CD4-positive, alpha-beta T cell treated with Interleukin-17A for 4 hours (primary cell): ENCODE measurements at places on chromosomes 2 and 18.

GRCh38 chr2:208319391-208319790 is 53.3 kb downstream of the PIKFYVE start:
- no peak for DNase-seq

- DNase-seq, result no peak
These were observed 52.6 kb downstream of the SLC40A1 start for GRCh38 chr2:189527812-189528592.

DNA sequence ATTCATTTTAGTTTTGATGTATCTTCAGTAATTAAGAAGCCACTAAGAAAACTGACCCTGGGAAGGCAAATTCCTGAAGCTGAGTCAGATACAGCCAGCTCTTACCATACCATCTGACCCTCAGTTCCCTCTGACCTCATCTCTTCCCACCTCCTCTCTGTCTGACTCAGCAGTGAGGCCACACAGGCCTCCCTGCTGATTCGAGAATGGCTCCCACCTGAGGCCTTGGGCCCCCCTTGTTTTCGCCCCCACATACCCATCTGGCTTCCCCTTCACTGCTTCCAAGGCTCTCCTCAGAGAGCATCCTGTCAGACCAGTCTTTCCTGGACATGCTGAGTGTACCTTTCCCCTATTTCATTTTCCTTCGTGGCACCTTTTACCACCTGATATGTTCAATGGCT is 71.0 kb upstream of the CYP1B1 start:
- no peak for DNase-seq

DNA sequence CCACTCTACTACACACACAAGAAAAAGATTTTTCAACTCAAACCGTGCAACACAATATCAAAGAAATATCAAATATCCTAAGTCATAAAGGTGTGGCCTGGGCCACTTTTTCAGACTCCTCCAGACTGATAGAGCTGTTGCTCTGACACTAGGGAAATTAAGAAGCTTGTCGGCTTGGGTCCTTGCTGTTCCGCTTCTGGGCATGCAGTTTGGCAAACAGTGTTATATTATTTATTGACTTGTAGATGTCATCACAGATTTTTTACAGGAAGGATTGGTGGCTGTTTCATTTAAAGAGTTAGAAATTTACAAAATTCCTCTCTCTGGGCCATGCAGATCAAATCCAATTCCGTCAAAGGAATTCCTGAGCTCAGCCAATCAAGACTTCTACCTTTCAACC is 98.3 kb upstream of the MSH2 start:
- no peak for DNase-seq

GRCh38 chr2:198042189-198042588 is 237.8 kb downstream of the PLCL1 start:
- no peak for DNase-seq

DNA sequence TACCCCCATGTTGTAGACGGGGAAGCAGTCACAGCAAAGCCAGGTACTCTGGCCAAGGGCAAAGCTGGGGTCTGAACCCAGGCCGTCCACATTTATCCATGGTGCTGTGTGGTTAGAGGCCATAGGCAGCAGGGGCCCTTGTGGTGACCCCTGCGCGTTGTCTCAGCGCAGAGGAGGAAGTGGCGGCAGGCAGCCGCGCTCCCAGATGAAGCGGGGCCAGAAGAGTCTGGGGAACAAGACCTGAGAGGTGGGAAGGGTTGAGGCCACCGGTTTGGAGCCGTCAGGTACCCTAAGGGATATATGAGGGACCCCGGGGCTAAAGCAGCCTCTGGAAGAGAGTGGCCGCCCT is 770 bp downstream of the ZNF396 start:
- peak; percentile 43 for DNase-seq

DNA sequence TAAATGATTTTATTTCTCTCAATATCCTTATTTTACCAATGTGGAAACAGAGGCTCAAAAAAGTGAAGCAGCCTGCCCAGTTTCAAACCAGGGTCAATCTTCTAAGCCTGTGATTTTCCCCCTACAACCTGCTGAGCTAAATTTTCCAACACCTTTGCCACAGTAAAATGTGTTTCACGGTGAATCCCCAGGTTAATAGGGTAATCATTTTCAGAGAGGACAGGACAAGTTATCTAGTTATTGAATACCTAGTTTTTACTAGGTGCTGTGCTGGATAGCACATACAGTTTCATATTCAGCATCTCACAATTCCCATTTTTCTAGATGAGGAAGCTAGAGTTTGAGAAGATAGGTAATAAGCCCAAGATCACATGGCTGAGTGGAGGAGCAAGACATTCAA is 236.6 kb downstream of the PTH2R start:
- no peak for DNase-seq

GRCh38 chr18:56096861-56097260 is 508.9 kb upstream of the TCF4 start:
- no peak for DNase-seq

GRCh38 chr2:217804791-217805667 is 197.8 kb downstream of the TNS1 start:
- no peak for DNase-seq

DNA sequence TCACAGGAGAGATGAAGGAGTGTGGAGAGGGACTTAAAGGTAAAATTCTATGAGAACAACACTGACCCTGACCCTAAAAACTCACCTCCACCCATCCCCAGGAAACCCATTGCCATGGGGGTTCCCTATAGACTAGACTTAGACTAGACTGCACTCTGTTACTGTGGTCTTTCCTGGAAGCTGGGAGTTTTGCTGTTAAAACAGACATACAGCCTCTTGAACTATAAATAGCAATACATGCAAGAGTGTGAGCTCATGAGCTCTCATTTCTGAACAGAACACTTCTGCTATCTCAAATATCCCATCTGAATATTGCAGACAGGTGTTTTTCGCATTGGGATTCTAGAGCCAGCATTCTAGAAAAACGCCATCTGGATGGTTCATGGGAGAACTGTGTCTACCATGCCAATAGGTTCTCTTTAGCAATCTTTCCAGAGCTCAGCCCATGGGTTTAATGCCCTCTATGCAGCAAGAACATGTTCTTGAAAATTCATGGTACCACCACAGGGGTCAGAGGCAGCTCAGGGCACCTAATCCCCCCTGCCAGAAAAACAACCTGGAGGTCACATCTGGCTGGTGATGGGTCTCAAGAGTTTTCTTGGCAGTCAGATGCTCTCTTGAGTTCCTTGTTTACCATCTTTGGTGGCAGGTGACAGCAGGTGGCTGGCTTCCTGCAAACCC is 51.9 kb downstream of the SLC14A2 start:
- no peak for DNase-seq

DNA sequence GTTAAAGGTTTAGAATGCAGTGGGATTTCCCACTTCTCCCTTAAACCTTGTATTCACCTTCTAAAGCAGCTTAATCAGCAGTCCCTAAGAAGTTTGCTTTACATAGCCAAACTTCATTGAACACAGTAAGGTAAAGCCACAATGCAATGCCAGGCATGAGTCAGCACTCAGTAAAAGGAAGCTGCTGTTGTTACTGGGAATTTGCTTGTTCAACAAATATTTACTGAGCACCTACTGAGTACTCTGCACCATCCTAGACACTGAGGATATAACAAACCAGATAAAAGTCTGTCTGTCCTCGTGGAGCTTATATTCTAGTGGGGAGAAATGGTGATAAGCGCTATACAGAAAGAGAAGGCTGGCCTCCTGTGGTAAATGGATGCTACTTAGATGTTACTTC is 162.7 kb downstream of the PKP4 start:
- no peak for DNase-seq

DNA sequence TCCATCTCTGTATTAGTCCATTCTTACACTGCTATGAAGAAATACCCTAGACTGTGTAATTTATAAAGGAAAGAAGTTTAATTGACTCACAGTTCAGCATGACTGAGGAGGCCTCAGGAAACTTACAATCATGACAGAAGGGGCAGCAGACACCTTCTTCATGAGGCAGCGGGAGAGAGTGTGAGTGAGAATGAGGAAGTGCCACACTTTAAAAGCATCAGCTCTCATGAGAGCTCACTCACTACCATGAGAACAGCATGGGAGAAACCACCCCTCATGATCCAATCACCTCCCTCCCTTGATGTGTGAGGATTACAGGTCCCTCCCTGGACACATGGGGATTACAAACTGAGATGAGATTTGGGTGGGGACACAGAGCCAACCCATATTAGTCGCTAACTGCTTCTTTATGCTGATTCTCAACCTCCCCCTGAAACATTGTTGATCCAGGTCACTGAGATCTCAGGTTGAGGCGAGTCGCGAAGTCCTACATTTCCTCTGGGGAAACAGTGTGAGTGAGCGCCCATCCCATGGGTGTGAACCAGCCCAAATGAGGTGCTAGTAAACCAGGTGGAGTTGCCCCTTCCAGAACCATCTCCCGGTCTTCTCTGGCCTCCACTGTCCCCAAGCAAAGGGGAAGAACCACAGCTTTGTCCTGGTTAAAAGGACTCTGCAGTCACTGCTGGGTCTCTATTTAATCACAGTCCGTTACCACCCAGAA is 123.8 kb downstream of the CAPN13 start:
- no peak for DNase-seq

DNA sequence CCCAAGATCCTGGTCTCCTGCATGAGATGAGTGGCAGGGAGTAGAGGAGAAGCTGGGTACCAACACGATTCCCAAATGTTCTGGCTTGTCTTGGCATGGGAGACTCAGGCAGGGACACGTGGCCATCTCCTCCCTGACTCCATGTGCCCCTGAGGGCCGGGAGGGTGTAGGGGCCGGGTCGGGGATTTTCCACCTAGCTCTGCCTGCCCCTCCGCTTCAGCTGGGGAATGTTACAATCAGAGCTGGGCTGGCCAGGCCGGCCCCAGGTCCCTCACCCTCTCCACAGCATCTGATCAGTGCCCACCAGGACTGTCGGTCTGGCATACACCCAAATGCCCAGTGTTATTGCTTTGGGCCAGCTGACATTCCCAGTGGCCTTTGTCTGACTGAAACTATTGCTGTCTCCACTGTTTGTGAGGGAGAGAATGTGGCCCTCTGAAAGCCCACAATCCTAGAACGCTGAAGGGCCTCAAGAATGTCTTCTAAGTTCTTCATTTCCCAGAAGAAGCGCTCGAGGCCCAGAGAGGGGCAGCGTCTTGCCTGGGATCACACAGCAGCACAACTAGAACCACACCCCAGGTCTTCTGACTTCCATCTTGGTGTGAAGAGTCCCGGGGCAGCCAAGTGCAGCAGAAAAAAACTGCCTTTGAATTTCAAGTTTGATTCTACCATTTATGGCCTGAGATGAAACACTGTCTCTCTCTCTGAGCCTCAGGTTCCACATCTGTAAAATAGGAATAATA is 23.2 kb downstream of the KCNK3 start:
- no peak for DNase-seq

- no peak for DNase-seq
These were observed 68.7 kb downstream of the TMEM247 start for GRCh38 chr2:46548103-46548486.

GRCh38 chr2:16257322-16258028 is 317.1 kb downstream of the MYCN start:
- no peak for DNase-seq

- DNase-seq, result peak; percentile 32
These were observed 5.3 kb downstream of the KLF11 start for GRCh38 chr2:10048501-10049171.

GRCh38 chr2:238720232-238720672 is 127.6 kb upstream of the TWIST2 start:
- peak; percentile 36 for DNase-seq

GRCh38 chr2:159399716-159400415 is 113.4 kb upstream of the WDSUB1 start:
- DNase-seq, result no peak

DNA sequence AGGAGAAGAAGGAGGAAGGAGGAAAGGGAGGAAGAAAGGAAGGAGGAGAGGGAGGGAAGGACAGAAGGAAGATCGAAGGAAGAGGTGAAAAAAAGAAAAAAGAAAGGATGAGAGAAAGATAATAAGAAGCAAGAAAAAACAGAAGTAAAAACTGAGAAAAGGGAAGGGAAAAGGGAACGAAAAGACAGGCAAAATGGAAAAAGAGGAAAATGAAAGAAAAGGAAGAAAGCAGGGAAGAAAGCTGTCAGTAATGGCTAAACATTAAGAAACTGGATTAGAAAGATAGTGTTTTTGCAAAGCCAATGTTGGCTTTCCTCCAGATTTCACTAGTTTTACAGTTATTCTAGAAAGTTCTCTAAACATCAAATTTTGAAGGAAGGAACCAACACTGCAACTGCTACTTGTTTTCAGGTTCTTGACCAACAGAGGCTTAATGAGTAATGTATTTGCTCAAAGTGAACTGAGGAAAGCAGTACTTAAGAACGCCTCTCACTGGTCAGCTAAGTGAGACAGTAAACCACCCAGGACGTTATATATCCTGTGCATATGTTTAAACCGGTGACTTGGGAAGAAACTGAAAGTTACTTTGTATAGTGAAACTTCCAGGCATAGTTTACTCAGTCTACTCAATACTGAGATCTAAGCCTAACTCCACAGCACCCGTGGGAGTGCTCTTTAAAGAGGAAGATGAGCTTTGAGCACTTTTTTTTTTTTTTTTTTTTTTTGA is 286.2 kb upstream of the TRIB2 start:
- peak; percentile 46 for DNase-seq

DNA sequence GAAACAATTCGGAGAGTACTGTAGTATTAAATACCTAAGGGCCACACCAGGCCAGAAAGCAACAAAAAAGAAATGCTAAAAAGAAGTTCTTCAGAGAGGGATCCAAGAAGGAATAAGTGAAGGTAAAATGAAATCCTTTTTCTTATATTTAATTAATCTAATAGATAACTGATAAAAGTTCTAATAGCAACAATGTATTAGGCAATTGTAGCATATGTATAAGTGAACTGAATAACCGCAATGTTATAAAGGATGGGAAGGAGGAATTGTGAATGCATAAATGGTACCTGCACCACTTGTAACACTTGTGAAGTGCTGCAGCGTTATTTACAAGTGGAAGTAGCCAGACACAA is 21.8 kb downstream of the TMSB10 start:
- DNase-seq, result no peak

DNA sequence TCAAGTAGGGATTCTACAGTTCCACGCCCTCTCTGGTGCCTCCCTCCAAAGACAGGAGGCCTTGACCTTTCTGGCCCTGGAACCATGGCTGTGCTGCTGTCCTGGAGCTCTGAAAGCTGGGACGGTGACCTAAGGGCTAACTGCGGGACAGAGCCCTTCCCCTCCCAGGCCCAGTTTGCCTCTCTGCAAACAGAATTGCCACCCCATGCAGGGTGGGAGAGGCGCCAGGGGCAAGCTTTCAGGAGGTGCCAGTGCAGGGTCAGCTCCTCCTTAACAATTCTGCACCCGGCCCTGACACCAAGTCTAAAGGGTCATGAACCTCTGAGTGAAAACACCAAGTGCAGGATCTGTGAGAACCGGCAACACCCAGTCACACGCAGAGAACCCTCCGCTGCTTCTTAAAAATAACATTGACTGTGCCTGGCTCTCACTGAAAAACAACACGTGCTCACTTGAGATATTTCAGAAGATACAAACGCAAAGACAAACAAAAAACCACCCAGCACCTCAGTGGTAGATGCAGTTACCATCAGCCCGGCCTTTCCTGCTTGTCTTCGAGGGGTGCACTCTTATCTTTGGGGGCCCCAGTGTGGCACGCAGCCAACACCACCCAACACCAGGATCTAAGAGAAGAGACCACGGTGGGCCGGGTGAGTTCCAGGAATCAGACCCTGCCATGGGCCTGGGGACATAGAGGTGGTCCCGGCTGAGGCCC is 1.1 kb upstream of the SNED1 start:
- DNase-seq, result no peak
